Activated CD4-positive, alpha-beta T cell treated with anti-CD3 and anti-CD28 coated beads, Interleukin-10, Interleukin-2, amounts not matched to agents 100 ng/mL and 50 ng/mL, durations not matched to agents 16 hours and 8 hours (primary cell): ENCODE measurements at places on chromosomes 1 and 21.

GRCh38 chr1:4121834-4122512 is 221.9 kb upstream of the C1orf174 start:
- no peak for DNase-seq

GRCh38 chr1:184297244-184297750 is 89.5 kb upstream of the C1orf21 start:
- no peak for DNase-seq

DNA sequence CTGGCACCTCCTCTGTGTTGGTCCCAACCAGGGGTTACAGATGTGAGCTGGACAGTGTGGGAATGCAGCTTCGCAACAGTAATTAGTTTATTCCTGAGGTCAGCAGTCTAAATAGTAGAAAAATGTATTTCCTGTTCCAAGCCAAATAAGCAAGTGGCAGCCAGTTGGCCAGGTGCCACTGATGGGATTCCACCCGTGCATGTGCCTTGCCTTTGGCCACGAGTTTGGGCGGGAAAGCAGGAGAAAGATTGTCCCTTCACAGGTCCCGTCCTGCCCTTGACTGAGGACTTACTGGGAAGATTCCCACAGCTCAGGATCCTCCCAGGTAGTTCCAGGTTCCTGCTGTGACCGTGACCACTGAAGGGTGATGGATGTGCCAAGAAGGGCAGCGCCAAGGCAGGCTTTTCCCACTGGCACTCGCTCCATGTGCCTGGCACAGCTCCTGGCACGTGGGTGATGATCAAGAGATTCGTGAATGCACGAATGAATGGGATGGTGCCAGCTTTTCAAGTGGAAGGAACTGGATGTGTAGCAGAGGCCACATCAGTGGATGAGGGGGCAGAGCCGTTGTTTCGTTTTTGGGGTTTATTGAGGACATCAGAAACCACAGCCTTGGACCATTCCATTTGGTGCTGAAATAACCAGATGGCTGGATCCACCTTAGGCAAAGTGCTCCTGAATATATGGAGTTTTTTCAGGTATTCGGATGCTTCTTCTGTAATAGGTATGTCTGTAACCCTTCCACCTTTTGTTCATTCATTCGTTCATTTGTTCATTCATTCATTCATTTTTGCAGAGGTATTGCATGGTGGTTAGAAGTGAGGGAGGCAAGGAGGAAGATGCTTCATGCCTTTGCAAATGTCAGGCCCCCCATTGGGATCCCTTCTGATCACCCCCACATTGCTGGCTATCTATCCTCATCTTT is 62.4 kb upstream of the WNT4 start:
- no peak for DNase-seq

- DNase-seq, result no peak
These were observed 35.8 kb downstream of the ECE1 start for GRCh38 chr1:21254335-21254951.

DNA sequence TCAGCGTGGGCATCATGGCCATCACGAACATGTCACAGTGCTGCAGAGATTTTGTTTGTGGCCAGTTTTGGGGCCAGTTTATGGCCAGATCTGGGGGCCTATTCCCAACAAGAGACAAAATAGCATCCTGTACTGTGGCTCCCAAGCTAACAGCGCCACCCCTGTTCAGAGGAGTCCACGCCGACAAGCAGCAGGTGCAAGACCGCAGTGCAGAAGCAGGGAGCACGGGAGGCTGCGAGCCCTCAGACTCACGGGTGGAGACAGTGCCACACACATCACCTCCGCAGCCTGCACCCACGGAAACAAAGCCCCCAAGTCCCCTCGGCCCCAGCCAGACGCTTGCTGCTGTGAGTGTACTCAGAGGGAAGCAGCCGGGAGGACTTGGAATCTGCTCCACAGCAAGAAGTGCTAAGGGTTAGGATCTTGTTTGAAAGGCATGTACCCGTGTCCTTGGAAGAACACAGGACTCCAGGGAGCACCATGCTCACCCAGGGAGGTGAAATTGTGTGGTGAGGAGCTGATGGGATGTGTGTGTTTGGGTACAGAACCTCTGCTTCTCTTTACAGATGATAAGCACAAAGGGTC is 7.1 kb downstream of the TCP10L start:
- peak; percentile 30 for DNase-seq

GRCh38 chr1:91795591-91796389 is 90.2 kb downstream of the TGFBR3 start:
- no peak for DNase-seq

DNA sequence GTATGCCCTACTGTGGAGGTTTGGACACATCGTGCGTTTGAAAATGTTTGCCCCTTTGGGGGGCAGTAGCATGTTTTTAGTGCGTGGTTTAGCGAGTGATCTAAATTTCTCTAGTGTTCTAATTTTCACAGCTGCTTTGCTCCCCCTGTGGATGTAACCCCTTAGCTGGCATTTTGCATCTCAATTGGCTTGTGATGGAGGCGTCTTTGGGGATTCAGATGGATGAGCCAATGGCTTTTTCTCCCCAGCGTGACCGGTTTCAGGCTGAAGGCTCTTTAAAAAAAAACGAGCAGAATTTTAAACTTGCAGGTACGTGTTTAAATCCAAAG is 836 bp downstream of the CDC7 start:
- peak; percentile 60 for DNase-seq

- no peak for DNase-seq
These were observed 133.9 kb downstream of the PEX14 start for GRCh38 chr1:10608690-10609089.

DNA sequence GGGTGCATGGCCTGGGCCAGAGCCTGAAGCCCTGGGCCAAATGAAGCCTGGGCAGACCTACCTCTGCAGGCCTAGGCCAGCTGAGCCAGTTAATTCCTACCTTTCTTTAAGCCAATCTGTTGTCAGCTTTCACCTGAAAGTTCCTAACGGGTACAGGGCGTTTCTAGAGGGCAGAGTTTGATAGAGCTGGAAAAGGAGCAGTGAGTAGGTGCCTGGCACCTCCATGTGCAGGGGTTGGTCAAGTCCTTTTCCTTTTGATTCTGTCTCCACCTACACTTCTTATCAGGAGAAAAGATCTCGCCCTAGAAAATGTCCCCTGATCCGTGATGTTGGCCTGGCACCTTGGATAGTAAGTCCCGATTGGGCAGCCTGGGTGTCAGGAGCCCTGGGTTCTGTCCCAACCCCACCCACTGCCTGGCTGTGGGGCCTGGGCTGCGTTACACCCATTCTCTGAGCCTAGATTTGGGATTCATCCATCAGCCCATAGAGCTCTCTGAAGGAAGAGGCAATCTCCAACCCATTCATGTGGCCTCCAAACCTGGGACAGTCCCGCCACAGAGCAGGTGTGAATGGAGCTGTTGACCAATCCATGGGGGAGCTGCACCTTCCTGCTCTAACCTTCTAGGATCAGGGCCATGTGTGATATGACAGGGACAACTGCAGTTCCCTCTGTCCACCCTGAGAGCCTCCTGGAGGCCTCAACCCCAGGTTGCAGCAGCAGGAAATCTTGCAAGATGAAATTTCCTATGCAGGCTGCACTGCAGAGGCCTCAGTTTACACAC is 304.3 kb downstream of the MATN1 start:
- no peak for DNase-seq

DNA sequence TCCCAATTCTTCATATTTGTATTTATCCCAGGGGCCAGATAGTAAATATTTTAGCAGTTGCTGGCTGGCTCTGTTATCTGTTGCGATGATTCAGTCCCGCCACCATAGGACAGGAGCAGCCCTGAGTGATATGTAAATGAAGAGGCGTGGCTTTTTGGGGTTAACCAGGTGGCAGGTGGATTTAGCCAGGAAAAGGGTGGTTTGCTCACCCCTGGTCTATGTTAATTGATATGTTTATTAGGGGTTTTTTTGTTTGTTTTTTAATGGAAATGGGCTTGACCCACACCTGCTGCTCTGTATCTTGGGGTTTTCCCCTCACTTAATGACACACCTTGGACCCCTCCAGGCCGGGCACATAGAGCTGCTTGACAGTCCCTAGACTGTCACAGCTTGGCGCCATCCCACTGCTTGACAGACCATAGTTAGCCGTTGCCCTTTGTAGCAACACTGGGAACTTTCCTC is 62.8 kb downstream of the PIK3CD start:
- DNase-seq, result no peak

GRCh38 chr21:36706482-36706852 is 7.6 kb downstream of the SIM2 start:
- no peak for DNase-seq

DNA sequence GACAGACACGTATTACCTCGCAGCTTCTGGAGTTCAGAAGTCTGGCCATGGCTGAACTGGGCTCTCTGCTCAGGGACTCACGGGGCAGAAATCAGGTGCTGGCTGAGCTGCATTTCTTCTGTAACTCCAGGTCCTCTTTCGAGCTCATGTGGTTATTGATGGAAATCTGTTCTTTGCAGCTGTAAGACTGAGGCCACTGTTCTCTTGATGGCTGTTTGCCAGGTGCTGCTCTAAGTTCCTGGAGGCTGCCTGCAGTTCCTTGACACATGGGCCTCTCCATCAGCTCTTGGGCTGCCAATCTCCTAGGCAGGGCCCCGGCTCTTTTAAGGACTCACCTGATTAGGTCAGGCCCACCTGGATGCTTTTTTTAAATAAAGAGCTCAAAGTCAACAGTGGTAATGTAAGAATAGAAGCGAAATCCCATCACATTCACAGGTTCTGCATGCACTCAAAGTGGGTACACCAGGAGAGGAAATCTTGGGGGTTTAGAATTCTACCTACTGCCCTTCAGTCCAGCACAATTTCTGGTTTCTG is 139.1 kb downstream of the KAZN start:
- DNase-seq, result no peak

DNA sequence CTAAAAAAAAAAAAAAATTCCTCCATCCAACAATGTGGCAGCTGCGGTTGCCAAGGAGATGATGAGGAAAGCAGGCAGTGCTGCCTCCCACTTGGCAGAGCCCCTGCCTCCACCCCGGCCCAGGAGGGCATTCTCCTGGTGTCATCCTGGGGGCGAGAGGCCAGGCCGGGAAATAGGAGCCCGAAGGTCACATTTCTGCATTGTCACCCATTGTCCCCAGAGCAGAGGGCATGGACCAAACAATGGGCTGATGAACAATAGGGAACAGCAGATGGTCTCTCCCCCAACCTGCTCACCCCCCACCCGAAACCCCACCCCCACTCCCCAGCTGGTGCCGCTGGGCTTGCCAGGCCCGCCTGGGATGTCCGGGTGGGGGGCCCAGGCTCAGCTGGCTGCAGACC is 37.3 kb downstream of the CAMK2N1 start:
- no peak for DNase-seq

GRCh38 chr1:186302381-186302920 is 72.6 kb downstream of the TPR start:
- no peak for DNase-seq

- DNase-seq, result no peak
These were observed 466.6 kb upstream of the C1orf87 start for GRCh38 chr1:60540141-60540540.

- DNase-seq, result no peak
These were observed 264.5 kb downstream of the OLFM3 start for GRCh38 chr1:101732261-101732660.
